Urinary bladder (tissue), 4 donors: ENCODE measurements at places on chromosomes 12 and 14. TPM values are rescaled to one million over a fixed set of nuclear protein-coding genes. Genes with fewer than 3 reads are reported as not detected.

NYNRIN gene
- total RNA-seq, result 35.4 TPM

HNF1A gene
- not detected for total RNA-seq

DUSP16 gene
- 31.8 TPM for total RNA-seq

B4GALNT3 gene
- 1.4 TPM for total RNA-seq

C12orf56 gene
- 0.95 TPM for total RNA-seq

LPAR5 gene
- 1.7 TPM for total RNA-seq

GALNT6 gene
- 1.1 TPM for total RNA-seq

IPO4 gene
- total RNA-seq, result 9.8 TPM

LRRC10 gene
- total RNA-seq, result not detected

MMP17 gene
- 3.9 TPM for total RNA-seq

SIX1 gene
- total RNA-seq, result 6.2 TPM

KRT80 gene
- total RNA-seq, result 1.7 TPM

ZNF891 gene
- 7.3 TPM for total RNA-seq

KCNJ8 gene
- 30.3 TPM for total RNA-seq

NPFF gene
- total RNA-seq, result not detected
